ENCODE measurements at places on chromosomes 5 and 9. TPM values are rescaled to one million over a fixed set of nuclear protein-coding genes. Genes with fewer than 3 reads are reported as not detected.

Gene ASS1
- total RNA-seq, result 111 TPM

Gene VPS13A
- 19.3 TPM for total RNA-seq

Gene RXRA
- 24.2 TPM for total RNA-seq

Gene C9orf72
- 59.6 TPM for total RNA-seq

Gene CCDC180
- total RNA-seq, result 14.3 TPM

Gene VLDLR
- 19.4 TPM for total RNA-seq

Gene CMYA5
- 12.3 TPM for total RNA-seq

Gene EFCAB9
- total RNA-seq, result not detected

- peak overlapping the region; percentile 52 for H3K27ac ChIP-seq
- peaks cover 10% of the 10 kb centered on the region for H3K4me1 ChIP-seq
- no peak for DNase-seq
- H3K27me3 ChIP-seq, result no peaks in the 10 kb centered on the region
These were observed 572 bp downstream of the CDK5RAP2 start for GRCh38 chr9:120579139-120580050.

GRCh38 chr5:68644971-68645370 lies 429.4 kb downstream of the PIK3R1 start:
- H3K27ac ChIP-seq, result no peak overlapping the region
- H3K27me3 ChIP-seq, result no peaks in the 10 kb centered on the region
- H3K4me1 ChIP-seq, result peaks cover 3% of the 10 kb centered on the region
- DNase-seq, result no peak
- no peaks in the 10 kb centered on the region for H3K36me3 ChIP-seq
- no peak overlapping the region for H3K4me3 ChIP-seq

- H3K27me3 ChIP-seq, result no peaks in the 10 kb centered on the region
- DNase-seq, result no peak
- H3K4me3 ChIP-seq, result no peak overlapping the region
- no peaks in the 10 kb centered on the region for H3K36me3 ChIP-seq
- H3K4me1 ChIP-seq, result peaks cover 49% of the 10 kb centered on the region
- peak overlapping the region; percentile 94 for H3K27ac ChIP-seq
These were observed 35.0 kb downstream of the ERGIC1 start for GRCh38 chr5:172868924-172869591.

DNA sequence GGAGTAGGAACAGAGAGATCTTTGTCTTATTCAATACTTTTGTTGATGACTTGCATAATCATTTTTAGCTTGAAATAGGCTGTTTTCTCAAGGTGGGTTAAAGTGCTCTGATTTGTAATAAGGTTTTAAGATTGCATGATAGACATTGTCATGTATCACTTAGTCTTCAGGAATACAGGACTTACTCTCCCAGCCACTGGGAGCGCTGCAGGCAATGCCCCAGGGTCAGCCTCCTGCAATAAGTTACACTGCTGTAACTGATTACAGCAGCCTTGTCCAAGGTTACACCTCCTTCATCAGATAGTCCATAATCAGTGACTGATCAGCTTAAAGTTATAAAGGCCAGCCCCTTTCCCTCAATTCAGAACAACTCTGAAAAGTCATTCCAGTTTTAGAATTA lies 218.6 kb downstream of the ESM1 start:
- no peaks in the 10 kb centered on the region for H3K27me3 ChIP-seq
- H3K4me1 ChIP-seq, result no peaks in the 10 kb centered on the region
- no peak for DNase-seq
- no peaks in the 10 kb centered on the region for H3K36me3 ChIP-seq

GRCh38 chr5:110338341-110339083 lies 388.0 kb downstream of the TMEM232 start:
- H3K4me1 ChIP-seq, result no peaks in the 10 kb centered on the region
- no peaks in the 10 kb centered on the region for H3K36me3 ChIP-seq
- no peak overlapping the region for H3K4me3 ChIP-seq
- no peak for DNase-seq
- no peak overlapping the region for H3K27ac ChIP-seq

- DNase-seq, result no peak
- H3K4me3 ChIP-seq, result no peak overlapping the region
- H3K4me1 ChIP-seq, result peaks cover 9% of the 10 kb centered on the region
- H3K36me3 ChIP-seq, result no peaks in the 10 kb centered on the region
- no peaks in the 10 kb centered on the region for H3K27me3 ChIP-seq
These were observed 7.2 kb upstream of the DUSP1 start for GRCh38 chr5:172777881-172778814.

DNA sequence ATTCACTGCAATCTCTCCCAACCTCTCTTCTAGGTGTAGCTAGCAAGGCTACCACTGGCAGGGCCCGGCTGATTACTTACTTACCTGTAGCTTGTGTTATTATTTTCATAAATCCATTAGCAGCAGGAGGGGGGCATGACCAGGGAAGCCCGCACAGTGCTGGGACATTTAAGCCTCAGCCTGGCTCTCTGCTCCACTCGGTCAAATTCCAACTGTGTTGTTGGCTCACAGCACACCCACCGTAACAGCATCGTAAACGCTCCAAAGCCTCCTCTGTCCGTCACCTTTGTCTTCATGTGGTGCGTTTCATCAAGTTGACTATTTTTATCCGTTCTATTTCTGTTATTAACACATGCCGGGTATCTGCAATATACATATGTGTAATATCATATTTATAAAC lies 264.7 kb downstream of the NSG2 start:
- DNase-seq, result no peak
- H3K36me3 ChIP-seq, result no peaks in the 10 kb centered on the region
- no peak overlapping the region for H3K27ac ChIP-seq

DNA sequence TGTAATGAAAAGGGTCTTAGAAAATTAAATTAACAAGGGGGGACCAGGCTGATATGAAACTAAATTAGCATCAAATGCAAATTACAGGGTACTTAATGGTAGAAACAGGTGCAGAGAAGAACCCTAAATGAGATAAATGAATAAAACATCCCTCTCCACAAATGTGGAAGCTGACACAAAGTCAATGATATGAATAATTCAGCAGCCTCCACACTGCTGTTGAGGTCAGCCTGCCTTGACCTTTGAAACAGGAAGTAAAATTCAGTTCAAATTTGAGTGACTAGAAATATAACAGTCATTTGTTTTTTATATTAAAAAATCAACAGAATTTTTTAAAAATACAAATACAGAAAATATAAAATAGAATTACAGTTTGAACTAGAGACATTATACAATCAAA lies 40.0 kb downstream of the EBF1 start:
- no peak overlapping the region for H3K27ac ChIP-seq
- peaks cover 8% of the 10 kb centered on the region for H3K4me1 ChIP-seq
- no peaks in the 10 kb centered on the region for H3K36me3 ChIP-seq

DNA sequence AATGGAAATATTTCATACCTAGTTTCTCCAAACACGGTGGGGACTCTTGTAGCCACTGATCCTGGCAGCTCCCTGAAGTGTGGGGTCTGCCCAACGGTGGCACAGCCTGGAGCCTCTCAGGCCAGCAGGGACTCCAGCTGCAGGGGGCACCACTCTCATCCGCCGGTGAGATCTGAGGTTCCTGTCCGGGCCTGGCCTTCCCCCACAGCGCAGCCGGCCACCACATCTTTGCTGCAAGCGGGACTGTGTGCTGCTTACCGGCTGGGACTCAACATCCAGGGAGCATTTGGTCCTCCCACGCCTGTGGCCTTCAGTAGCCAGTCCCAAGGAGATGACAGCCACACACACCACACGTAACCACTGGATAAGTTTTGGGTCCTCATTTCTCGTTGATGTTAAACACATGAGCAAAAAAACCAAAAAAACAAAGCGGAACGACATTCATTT lies 7.7 kb upstream of the NKX2-5 start:
- H3K27ac ChIP-seq, result peak overlapping the region; percentile 90
- no peak for DNase-seq
- no peak overlapping the region for H3K4me3 ChIP-seq

- H3K4me1 ChIP-seq, result no peaks in the 10 kb centered on the region
- no peak for DNase-seq
- no peaks in the 10 kb centered on the region for H3K27me3 ChIP-seq
These were observed 63.1 kb upstream of the COX7C start for GRCh38 chr5:86554638-86555037.

DNA sequence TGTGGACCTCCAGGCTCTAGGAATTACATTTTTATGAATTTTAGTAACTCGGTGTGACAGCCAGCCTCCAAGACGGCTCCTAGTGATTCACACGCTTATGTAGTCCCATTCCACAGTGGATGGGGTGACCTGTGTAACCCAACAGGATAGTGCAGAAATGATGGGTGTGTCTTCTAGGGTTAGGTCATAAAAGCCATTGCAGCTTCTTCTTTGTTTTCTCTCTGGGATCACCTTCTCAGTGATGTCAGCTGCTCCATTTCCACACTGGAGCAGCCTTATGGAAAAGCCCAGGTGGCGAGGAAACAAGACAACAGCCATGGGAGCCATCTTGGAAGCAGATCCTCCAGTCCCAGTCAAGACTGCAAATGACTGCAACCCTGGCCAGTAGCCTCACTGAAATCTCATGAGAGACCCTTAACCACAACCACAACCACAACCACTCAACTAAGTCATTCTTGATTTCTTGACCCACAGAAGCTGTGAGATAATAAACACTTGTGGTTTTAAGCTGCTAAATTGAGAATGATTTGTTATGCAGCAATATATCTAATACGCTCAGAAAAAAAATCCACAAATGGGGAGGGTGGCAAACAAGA lies 5.1 kb upstream of the GNPDA1 start:
- no peak overlapping the region for H3K4me3 ChIP-seq
- no peak overlapping the region for H3K27ac ChIP-seq
- peaks cover 5% of the 10 kb centered on the region for H3K27me3 ChIP-seq
- DNase-seq, result no peak
- H3K4me1 ChIP-seq, result peaks cover 5% of the 10 kb centered on the region

GRCh38 chr9:71796100-71796767 lies 27.9 kb upstream of the CEMIP2 start:
- H3K27ac ChIP-seq, result no peak overlapping the region
- H3K4me3 ChIP-seq, result no peak overlapping the region
- DNase-seq, result no peak
- H3K27me3 ChIP-seq, result no peaks in the 10 kb centered on the region

GRCh38 chr5:159104051-159104651 lies 4.4 kb upstream of the EBF1 start:
- DNase-seq, result peak; percentile 80
- H3K4me1 ChIP-seq, result peaks cover 29% of the 10 kb centered on the region
- H3K36me3 ChIP-seq, result no peaks in the 10 kb centered on the region

- no peak overlapping the region for H3K4me3 ChIP-seq
- H3K27me3 ChIP-seq, result no peaks in the 10 kb centered on the region
- no peak for DNase-seq
- H3K4me1 ChIP-seq, result peaks cover 6% of the 10 kb centered on the region
These were observed 9.1 kb downstream of the DIPK1B start for GRCh38 chr9:136721339-136722092.

DNA sequence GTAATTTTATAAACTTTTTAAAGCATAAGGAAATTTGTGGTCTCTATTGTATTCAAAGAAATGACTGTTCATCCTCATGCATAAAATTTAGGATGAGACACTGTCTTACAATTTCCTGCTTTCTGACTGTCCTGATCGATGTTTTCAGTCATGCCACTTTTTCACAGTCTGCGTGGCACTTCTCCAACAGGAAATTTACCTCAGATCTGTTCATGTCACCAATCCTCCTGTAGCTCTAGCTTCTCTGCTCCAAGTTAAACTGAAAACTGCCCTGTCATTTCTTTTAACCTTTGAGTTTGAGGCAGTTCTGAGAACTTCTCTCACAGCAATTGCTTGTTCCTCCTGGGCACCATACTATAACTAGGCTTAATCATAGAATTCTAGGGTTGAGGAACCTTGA lies 455.1 kb downstream of the EFNA5 start:
- H3K27me3 ChIP-seq, result no peaks in the 10 kb centered on the region
- no peak overlapping the region for H3K4me3 ChIP-seq
- H3K27ac ChIP-seq, result peak overlapping the region; percentile 83
- no peak for DNase-seq
- no peaks in the 10 kb centered on the region for H3K4me1 ChIP-seq
- no peaks in the 10 kb centered on the region for H3K36me3 ChIP-seq

DNA sequence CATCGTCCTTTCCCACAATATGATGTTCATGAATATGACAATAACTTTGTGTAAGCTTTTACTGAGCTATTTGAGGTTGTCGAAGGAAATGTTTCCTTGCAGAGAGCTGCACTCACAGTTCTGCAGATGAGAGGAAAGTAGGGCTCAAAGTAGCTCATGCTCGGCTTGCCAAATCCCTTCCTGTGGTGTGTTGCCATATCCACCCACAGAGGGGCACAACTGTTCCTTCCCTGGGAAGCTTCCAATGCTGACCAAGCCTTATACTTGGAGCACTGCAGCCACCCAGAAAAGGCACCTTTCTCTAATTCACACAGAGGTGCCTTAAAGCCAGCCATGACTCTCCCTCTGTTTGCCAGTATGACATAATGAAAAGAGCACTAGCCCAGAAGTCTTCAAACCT lies 390.3 kb downstream of the CAAP1 start:
- H3K4me1 ChIP-seq, result no peaks in the 10 kb centered on the region
- no peaks in the 10 kb centered on the region for H3K36me3 ChIP-seq
- H3K27me3 ChIP-seq, result no peaks in the 10 kb centered on the region
- H3K4me3 ChIP-seq, result no peak overlapping the region
- peak; percentile 44 for DNase-seq

DNA sequence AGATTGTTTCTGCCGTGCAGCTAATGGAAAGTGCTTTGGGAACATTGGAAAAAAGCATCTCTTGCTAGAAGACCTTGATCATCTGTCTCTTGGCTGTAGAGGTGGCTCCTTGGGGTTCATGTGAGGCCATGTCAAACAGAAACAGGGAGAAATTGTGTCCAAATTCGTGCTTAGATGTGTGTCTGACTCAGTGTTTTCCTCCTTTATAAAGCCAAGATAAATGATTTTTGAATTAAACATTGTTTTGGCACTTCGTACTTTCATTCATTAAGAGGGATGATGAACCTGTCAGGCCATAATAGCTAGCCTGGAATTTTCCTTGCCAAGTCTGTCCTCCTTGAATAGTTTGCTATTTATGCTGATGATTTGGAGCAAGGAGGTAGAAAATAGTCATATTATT lies 143.8 kb downstream of the FBXL7 start:
- H3K36me3 ChIP-seq, result no peaks in the 10 kb centered on the region
- no peak overlapping the region for H3K27ac ChIP-seq
- no peaks in the 10 kb centered on the region for H3K4me1 ChIP-seq
- no peaks in the 10 kb centered on the region for H3K27me3 ChIP-seq
- no peak overlapping the region for H3K4me3 ChIP-seq
- DNase-seq, result no peak

- no peaks in the 10 kb centered on the region for H3K27me3 ChIP-seq
- H3K4me3 ChIP-seq, result no peak overlapping the region
- no peaks in the 10 kb centered on the region for H3K36me3 ChIP-seq
- H3K4me1 ChIP-seq, result no peaks in the 10 kb centered on the region
- H3K27ac ChIP-seq, result no peak overlapping the region
These were observed 203.5 kb upstream of the RAD23B start for GRCh38 chr9:107079589-107079988.

Data from lung (tissue), 17 donors.